ENCODE measurements at places on chromosomes 6 and 20.

- no peak for DNase-seq
These were observed 6.5 kb downstream of the RPS6KA2 start for GRCh38 chr6:166620478-166621113.

GRCh38 chr20:63313349-63314014 lies 20.5 kb downstream of the COL20A1 start:
- DNase-seq = peak; percentile 18

DNA sequence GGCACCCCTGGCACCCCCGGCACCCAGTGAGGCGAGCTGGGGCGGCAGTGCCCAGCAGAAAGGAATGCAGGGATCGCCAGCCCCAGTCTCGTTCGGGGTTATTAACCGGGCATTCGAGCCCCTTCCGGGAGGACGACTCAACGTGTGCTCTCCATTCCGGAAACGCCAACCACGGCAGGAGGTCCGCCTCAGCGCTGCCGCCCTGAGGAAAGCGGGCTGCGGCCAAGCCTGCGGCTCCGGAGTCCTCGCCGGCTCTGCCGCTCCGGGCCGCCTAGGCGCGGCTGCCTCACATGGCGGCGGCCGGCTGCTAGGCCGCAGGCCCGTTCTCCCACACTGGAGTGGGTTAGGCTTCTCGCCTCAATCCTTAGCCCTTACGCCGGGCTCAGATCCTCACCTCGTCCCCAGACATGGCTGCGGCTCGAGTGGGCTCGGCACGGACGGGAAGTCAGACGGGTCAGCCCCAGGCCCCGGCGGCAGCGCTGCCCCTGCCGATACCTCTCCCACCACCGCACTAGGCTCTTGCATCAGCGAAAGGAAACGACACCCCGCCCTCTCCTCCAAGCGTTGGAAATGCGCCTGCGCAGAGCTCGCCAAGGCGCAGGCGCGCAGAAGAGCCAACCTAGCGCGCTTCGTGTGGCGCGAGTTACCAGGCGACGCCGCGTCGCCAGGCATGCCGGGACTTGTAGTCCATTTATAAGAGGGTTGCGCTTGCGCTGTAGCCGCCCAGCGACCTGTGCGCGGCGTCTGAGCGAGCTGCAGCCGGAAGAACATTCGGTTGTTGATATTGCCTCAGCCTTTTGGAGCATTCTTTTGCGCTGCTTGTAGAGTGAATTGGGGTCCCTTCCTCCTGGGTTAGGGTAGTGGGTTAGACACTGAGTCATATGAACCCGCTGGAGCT lies at the start of gene EIF2S2:
Gene EIF2S2, minus strand, starts transcription at position 542 of the 898 bp plus-strand sequence. Its CDS starts 133 bp downstream, at position 409.
- DNase-seq = peak; percentile 93

GRCh38 chr6:127119102-127120022 lies 891 bp downstream of the RSPO3 start:
- DNase-seq = peak; percentile 53

DNA sequence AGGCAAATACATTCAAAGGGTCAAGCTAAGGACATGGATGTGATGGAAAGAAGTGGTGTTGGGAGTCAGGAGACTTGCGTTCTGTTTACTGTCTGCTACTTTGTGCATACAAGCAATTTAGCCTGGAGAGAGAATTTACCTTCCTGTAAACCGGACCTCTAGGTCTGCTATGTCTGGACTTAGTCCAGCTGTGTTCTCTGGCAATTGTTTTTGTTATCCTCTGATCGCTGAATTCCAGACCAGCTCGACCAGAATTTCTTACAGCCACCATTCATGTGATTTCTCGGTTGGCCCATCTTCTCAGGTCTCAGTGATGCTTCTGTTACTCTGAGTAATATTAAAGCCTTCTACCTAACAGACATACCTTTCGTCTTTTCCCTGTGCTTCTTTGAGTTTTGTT lies 75.2 kb downstream of the LRRC1 start:
- DNase-seq = no peak

- no peak for DNase-seq
These were observed 32.8 kb downstream of the SNX5 start for GRCh38 chr20:17935761-17936160.

GRCh38 chr6:167214206-167214605 lies 56.4 kb upstream of the GPR31 start:
- no peak for DNase-seq

DNA sequence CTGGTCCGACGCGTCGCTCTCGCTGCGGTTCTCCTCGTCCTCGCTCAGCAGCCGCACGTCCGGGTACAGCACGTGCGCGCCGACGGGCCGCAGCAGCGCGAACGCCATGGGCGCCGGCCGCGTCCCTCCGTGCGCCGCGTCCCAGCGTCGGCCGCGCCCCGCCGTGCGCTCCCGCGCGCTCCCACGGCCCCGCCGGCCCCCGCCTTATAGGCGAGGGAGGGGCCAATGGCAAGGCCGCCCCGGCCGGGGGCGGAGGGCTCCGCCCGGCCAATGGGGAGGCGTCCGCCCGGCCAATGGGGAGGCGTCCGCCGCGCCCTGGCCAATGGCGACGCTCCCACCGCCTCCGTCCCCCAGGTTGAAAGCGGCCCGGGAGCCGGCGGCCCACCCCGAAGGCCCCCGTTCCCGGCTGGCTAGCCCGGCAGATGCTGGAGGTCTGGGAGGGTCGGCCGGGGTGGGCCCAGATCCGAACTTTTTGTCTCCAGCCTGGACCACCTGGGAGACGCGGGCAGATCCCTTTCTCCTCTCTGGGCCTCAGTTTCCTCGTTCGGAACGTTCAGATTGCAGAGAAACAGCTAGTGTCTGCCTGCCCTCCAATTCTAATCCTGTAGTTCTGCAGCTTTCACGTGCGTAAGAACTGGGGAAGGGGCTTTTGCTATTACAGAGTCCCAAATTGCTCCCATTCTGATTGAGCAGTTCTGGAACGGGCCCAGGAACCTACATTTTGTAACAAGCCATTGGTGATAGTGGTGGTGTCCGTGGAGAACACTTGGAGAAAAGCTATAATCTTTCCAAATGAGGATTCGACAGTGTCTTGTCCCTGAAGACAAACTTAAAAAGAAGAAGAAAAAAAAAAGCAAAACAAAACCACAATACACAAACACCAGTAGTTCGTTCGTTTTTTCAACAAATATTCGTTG lies at the start of gene TCF15:
Gene TCF15, minus strand, starts transcription at position 180 of the 917 bp plus-strand sequence. Its CDS starts 72 bp downstream, at position 108.
- peak; percentile 84 for DNase-seq

- no peak for DNase-seq
These were observed 176.6 kb downstream of the BCKDHB start for GRCh38 chr6:80282913-80283554.

DNA sequence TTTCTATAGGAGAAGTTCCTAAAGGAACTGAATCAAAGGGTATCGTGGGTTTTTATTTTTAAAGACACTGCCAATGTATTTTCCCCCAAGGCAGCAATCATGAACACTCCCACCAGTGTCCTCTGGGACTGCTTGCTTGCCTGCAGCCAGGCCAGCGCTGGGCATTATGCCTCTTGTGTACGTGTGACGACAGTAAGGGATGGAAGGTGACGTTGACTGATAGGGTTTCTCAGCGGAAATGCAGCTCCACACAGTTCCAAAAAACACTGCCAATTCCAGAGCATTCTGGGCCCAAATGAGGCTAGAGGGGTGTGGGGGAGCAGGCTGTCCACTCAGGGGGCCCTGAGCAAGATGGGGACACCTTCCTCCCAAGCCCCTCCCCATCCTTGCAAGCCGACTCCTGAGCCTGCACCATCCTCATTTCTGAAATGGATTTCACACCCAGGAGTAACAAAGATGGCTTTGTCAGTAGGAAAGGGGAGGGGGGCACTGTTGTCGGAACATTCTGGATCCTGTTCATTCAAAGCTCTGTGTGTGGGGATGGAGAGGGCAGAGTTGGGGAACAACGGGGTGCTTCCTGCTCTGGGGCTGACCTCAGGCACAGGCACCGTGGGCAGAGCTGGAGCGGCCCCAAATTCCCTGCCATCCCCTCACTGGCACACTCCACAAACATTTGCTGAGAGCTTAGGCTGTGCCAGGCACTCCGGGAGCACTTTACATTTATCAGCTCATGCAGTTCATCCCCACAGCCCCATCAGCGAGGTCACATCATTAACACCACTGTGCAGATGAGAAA lies 20.0 kb downstream of the PREX1 start:
- DNase-seq = peak; percentile 48

GRCh38 chr20:16620961-16621360 lies 47.7 kb upstream of the KIF16B start:
- DNase-seq = no peak

- DNase-seq = no peak
These were observed 21.6 kb upstream of the MCM3 start for GRCh38 chr6:52305948-52306767.

- no peak for DNase-seq
These were observed 214.9 kb downstream of the LY86 start for GRCh38 chr6:6803180-6803977.

- DNase-seq = no peak
These were observed 11.0 kb downstream of the TRIM10 start for GRCh38 chr6:30149858-30150550.

- DNase-seq = peak; percentile 36
These were observed 78.7 kb upstream of the IFNGR1 start for GRCh38 chr6:137297887-137298286.

DNA sequence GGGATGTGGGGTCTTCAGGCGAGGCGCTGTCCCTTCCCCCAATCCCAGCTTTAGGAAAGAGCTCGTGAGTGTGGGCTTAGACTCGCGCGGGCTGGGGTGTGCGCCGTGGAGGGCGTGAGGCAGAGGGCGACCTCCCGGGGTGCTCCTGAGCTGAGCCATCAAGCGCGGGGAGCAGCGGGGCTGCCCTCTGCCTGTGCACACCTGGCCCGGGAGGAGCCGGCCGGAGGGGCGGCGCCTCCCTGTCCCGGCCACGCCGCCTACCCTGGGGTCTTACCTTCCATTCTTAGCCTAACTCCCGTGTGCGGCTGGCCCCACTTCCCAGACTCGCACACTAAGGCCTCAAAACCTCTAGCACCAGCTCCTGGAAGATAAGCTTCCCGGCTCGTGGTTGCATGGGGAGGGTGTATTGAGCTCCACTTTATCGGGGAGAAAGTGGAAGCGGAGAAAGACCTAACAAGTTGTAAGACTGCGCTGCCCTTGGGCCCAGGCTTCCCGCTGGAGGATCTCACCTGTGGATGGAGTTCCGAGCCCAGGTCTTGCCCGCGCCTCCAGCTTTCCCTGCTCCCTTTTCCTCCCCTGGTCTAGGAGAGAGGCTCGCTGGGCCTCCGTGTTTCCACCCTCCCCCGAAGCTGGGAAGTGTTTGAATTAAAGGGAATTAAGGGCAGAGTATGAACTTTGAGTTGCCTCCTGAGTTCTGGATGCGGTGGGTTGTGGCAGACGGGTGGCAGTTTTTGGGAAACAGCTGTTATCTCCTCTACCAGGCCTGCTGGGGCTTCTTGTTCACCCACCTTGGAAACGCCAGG lies 1.2 kb downstream of the DNMT3B start:
- peak; percentile 48 for DNase-seq

DNA sequence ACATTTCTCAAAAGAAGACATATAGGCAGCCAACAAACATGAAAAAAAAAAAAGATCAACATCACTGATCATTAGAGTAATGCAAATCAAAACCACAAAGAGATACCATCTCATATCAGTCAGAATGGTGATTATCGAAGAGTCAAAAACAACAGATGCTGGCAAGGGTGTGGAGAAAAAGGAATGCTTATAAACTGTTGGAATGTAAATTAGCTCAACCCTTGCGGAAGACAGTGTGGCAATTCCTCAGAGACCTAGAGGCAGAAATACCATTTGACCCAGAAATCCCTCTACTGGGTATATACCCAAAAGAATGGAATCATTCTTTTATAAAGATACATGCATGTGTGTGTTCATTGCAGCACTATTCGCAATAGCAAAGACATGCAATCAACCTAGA lies 303.8 kb upstream of the THEMIS start:
- DNase-seq = no peak

GRCh38 chr20:46139908-46140482 lies 21.9 kb downstream of the CD40 start:
- DNase-seq = no peak

- no peak for DNase-seq
These were observed 83.8 kb downstream of the GCLC start for GRCh38 chr6:53461041-53461656.

DNA sequence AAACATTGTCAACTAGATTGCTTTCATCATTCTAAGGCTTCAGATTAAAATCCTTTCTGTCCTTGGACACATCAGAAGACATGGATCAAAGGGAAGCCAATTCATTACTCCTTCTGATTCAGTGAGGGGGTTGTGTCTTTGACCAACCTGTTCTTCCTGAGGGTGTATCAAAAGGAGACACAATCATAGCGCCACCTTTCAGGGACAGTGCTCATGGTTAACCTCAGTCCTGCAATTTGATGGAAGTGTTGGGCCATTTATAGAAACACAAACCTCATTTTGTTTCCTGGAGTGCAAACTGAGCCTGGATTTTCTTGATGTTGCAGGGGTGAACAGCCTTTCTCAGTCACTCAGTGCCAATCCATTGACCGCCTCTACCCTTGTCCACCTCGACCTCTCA lies 163.9 kb upstream of the SCGN start:
- DNase-seq = no peak

DNA sequence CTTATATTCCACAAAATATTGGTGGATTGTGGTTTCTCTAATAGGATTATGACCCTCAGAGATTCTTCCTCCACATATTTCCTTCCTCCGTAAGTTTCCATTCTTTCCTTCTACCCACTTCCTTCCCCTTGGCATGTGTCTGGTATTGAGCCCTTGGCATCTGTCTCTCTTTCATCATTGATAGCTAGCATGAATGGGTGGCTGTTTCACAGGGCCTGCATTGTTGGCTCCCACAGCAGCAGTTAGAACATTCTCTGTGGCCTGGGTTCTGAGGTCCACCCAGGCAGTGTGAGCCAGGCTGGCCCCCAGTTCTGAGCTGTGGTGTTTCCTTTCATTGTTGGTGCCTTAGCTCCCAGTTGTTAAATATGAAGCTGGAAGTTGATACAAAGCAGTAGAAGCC lies 125.3 kb downstream of the ANKS1A start:
- DNase-seq = no peak
